ENCODE measurements at places on chromosomes 3 and 15.

DNA sequence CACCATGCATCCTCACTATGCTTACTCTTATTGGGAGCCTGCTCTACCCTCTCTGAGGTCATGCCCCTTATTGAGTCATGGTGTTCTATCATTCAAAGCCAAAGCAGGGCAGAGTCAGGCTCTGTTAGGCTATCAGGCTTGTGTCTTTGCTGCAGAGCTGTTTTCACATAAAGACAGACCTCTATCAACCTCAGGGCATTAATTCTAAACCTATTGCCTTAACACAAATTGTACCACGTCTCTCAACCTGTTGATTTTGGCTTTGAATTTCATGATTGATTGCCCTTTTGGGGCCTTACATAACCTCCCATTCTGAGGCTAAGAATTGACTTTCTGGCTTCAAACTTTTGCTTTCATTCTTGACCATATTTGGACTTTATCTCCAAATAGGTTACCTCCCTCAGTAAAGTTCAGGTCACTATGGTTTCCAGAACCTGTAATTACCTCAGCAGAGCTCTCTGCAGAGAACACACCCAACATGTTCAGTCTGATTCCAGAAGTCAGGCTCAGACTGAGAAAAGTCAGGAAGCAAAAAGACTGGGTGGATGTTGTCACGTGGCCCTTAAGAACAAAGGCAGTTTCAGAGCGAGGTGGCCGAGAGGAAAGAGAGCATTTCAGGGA, 221.4 kb upstream of the NANOGP8 start:
- DNase-seq: no peak

DNA sequence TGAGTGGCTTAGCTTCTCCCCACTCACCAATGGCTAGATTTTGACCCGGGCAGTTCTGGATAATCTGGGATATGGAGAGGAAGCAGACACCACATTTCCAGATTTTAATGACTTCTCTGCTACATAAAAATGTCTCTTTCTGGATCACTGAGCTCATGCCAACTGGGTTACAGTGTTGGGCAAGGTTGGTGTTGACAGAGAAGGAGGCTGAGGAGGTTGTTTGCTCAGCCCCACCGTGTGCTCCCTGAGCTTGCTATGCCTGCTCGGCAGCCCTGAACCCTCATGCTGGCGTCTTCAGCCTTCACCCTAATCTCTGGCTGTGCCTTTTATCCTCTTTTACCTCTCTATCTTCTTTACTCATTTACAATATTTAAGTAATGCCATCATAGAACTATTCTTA, 53.0 kb upstream of the KPNA4 start:
- DNase-seq: no peak

DNA sequence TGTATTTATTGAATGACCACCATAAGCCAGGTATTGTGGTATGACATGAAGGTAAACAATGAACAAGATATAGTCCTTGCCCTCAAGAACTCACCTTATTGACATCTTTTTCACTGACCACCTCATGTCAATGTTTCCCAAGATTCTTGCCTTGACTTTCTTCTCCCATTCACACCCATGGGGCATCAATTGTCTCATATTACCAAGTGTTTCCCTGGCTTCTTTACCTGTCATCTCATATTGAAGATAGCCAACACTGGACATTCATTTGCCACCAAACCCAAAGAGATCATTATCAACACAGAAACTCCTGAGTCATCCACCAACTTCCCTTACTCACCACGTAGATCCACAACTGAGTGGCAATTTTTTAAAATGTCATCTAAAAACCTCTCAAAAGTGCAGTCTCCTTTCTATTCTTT, 2.2 kb downstream of the EFHB start:
- DNase-seq: no peak

DNA sequence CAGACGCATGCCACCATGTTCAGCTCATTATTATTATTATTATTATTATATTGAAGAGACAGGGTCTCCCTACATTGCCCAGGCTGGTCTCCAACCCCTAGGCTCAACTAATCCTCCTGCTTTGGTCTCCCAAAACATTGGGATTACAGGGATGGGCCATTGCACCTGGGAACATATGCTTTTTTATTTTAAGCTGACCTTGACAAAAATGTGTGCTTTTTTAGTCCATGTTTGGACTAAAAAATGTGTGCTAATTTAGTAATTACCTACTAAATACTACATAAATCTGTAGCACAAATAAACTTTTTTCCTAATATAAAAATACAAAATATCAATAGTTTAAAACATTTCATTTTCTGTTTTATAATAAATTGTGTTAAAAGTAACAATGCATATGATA, 693.2 kb downstream of the ROBO1 start:
- no peak for DNase-seq

- no peak for DNase-seq
Measured at GRCh38 chr3:66795365-66795764, 202.7 kb upstream of the KBTBD8 start.

GRCh38 chr15:76843269-76843668, 61.9 kb downstream of the SCAPER start:
- DNase-seq: no peak

- DNase-seq: no peak
Measured at GRCh38 chr3:128054367-128054766, 2.1 kb downstream of the SEC61A1 start.

DNA sequence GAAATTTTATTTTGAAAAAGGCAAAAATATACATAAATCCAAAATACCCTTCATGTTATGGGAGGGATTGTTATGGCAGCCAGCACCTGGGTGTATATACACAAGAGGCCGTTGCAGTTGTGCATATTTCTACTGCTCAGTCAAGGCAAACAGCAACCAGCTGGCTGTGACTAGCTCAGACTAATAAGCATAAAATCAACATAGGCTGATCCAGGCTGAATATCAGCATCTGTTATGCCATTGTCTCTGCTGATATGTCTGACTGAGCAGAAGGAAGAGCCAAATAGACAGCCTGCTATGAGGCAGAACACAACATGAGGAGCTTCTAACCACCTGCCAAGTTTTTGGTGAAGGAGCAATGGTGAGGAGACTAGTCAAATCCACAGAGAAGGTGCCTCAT, 457.5 kb upstream of the ALCAM start:
- DNase-seq: no peak

GRCh38 chr3:146521394-146521793, 23.0 kb downstream of the PLSCR1 start:
- no peak for DNase-seq

DNA sequence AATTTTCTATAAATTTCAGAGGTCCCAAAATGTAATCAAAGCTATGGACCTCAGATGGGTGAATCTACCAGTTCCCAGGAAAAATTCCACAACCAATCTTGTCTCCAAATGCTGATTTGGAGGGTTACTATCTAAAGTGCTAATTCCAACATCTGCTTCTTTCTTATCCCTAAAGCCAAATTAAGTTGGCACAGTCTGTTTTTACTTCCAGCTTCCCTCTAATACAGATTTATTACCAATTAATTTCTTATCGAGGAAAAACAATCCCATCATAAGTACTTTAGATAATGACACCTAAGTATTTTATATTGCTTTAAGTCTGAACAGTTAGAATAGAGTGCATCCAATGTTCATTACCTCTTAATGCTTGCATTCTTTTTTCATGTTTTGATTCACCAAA, 12.9 kb upstream of the TAFA4 start:
- no peak for DNase-seq

- no peak for DNase-seq
Measured at GRCh38 chr3:98564282-98565005, 29.0 kb downstream of the CPOX start.

GRCh38 chr15:74954515-74954914, 2.1 kb downstream of the RPP25 start:
- DNase-seq: no peak

DNA sequence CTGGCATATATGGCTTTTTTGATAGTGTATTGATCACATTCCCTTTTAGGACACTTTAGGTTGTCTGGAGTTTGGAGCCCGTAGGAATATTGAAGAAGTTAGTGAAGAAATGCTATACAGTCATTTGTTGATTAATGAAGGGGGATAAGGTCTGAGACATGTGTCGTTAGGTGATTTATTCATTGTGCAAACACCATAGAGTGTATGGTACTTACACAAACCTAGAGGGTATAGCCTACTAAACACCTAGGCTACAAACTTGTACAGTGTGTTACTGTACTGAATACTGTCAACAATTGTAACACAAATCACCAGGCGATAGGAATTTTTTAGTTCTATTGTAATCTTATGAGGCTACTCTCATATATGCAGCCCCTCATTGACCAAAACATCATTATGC, 3.3 kb downstream of the TPM1 start:
- DNase-seq: no peak

DNA sequence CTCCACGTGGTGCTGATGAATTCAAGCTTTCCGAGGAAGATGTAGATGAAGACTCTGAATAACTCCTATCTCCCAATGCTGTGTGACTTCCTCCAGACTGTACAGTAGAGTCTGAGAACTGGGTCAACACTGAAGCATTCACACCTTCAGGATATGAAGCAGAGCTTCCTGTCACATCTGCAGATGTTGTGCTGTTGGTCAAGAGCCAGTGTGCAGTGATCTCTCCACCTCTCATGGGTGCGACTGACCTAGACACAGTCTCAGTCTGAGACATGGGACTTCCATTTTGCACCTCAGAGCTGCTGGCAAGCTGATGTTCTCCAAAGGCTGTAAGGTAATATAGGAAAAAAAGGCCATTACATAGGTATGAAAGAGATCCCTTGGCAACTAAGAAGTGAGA, 36.5 kb downstream of the HEG1 start:
- DNase-seq: no peak

DNA sequence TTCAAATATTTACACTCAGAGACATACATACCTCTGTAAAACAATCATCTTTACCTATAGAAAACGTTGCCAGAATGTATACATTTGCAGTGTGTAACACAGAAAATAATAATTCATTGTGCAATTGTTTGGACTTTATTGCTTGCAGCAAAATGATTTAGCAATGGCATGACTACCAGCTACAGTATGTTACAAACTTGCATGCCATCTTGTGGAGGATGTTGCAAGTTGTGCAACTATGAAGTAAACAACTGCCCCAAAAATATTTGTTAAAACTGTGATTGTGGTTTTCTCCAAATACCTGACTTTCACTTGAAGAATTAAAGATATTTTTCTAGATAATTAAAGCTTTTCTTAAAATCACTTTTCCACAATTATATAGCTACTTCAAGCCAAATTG, 27.1 kb upstream of the C3orf49 start:
- no peak for DNase-seq

DNA sequence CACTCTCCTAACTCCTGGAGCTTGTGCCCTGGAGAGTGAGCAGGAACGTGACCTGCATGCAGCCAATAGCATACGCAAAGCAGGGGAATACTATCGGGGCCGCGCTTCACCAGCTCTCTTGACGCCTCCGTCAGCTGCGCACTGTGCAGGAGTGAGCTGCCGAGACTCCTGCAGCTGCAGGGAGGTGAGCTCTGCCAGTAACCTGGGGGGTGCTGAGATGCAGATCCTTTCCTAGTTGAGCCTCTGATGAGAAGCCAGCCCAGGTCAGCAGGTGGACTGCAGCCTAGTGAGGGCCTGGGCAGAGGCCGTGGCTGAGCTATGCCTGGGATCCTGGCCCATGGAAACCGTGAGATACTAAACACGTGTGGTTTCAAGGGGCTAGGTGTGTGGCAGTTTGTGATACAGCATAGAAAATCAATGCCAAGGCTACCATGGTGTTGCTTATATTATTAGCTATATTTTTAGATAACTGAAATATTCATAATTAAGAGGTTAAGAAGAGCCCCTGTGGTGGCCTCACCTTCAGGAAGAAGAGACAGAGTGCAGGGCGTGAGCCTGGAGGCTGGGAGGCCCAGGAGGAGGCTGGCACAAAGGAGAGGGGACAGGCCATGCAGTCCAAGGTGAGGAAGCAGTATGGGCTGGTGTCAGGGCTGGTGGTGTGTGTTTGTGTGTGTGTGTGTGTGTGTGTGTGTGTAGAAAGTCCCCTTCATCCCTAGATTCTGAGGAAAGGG, 5.9 kb upstream of the DNAJB8 start:
- DNase-seq: no peak

Data from stimulated activated CD4-positive, alpha-beta T cell treated with anti-CD3 and anti-CD28 coated beads, Interleukin-15, amount 100 ng/mL, for 24 hours (primary cell).